Stimulated activated CD8-positive, alpha-beta memory T cell treated with anti-CD3 and anti-CD28 coated beads, Interleukin-15, amount 100 ng/mL, for 4 hours (primary cell): ENCODE measurements at places on chromosomes 3 and 15.

DNA sequence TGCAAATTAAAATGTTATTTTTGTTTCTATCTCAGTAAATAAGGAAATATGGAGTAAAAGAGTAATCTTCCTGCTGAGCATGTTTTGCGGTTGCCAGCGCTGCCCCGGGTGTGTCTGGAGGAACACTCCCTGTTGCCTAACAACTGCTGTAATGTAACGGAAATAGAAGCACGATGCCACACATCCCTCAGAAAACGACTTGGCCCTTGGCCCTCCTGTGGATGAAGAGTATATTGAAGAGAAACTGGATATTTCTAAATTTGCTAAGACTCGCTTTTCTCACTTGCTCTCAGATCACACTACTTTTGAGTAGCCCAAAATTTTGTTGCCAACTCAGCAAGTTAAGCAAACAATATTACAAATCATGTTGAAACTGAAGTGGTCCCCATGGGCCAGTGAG lies 18.9 kb downstream of the CX3CR1 start:
- no peak for DNase-seq

DNA sequence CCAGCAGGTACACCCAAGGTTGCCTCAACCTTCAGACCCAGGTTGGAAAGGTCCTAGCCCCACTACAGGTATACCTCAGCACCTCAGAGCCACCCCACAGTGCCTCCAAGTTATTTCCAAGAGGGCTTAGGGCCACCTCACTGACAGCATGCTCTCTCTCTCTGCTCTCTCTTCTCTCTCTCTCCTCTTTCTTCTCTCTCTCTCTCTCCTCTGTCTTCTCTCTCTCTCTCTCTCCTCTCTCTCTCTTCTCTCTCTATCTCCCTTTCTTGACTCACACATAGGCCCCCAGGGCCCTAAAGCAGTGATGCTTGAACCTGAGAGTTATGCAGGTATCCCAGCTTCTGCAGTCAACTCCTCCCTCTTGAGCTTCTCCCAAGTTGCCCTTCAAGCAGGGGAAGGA lies 4.2 kb downstream of the CAV3 start:
- no peak for DNase-seq

DNA sequence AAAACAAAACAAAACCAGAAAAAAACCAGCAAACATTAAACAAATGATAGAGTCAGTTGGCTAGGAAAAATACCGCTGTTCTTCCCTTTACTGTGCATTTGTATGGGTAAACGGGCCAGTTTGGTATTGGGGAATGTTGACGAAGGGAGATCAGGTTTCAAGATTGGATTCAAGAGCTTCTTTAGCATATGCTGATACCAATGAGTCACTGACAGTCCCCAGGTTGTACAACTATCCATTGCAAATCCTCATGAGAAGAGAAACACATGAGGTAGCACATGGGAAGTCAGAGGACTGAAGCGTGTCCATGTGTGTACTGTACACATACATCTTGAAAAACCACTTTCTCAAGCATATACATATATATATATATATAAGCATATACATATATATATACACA lies 25.6 kb downstream of the TIGIT start:
- no peak for DNase-seq

- no peak for DNase-seq
Observed at GRCh38 chr3:44175070-44175469, 66.6 kb upstream of the TOPAZ1 start.

DNA sequence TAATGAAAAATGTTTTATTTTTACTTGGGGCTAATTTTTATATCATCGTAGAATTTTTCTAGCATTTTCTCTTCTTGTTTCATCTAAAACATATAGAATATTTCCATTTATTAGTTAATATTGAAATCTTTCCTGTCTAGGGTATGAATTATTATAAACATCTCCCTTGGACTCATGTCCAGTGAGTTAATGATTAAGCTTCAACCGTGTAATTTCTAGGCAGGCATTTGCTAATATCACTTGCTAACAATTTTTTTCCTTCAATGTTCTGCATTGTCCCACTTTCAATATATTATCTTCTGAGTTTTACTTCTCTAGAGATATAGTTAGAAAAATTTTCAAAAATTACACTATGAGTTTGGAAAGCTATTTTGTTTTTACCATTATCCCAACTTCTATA lies 1371.6 kb upstream of the EPHA6 start:
- DNase-seq, result no peak

DNA sequence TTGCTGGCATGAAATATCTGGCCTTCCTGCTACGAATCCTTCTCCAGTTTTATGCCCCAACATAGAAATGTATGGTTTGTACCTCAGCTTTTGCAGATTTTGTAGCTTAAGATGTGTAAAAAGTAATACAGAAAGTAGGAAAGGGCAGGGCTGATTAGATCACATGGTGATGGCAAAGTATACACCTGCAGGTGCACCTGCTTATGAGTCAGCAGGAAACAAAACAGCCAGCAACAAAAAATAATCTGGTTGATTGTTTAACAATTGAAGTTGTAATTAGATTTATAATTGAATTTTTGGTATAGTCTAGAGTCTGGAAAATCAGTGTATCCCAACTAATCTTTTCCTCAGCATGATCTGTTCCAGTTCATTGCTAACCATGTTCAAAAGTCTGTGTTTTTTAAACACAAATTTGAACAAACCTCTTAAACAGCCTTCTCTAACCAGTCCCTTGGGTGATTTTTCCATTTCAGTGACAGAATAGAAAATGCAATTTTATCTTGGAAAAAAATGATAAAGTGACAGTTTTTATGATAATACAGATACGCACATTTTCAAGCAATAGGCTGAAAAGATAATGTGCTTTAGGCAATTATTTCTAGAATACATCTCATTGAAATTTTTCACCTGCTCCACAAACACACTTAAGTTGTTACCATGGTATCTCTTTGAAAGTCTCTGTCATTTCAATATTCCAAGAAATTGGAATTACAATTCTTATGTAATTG lies 477.4 kb downstream of the NAALADL2 start:
- DNase-seq, result no peak

GRCh38 chr3:47017504-47018268 lies 38.2 kb downstream of the NBEAL2 start:
- no peak for DNase-seq

- DNase-seq, result no peak
Observed at GRCh38 chr3:125375950-125376679, 990 bp upstream of the ZNF148 start.

DNA sequence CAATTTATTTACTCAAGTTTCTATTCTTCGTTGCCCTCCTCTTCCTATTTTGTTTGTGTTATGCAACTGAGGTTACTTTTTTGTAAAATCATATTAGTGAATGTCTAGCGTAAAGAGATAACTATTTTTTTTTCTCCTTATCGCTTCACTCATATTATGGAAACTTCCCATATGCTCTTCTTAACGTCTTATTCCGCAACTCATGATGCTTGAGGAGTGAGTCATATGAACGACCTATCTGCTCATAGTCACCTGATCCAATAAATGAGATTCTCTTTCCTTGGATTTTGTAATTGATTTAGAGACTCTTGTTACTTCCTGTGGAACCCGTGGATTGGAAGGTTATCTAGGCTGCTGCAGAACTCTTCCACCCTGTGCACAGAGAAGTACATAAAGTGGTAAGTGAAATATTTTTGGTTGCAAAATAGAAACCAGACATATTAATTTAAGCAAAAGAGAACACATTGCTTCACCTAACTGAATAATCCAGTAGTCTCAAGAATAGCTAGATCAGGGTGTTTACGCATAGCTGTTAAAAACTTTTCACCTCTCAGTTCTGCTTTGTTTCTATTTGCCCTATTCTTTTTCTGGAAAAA lies 719.3 kb upstream of the SGO1 start:
- DNase-seq, result no peak
